ENCODE measurements at places on chromosomes 6 and 20.

DNA sequence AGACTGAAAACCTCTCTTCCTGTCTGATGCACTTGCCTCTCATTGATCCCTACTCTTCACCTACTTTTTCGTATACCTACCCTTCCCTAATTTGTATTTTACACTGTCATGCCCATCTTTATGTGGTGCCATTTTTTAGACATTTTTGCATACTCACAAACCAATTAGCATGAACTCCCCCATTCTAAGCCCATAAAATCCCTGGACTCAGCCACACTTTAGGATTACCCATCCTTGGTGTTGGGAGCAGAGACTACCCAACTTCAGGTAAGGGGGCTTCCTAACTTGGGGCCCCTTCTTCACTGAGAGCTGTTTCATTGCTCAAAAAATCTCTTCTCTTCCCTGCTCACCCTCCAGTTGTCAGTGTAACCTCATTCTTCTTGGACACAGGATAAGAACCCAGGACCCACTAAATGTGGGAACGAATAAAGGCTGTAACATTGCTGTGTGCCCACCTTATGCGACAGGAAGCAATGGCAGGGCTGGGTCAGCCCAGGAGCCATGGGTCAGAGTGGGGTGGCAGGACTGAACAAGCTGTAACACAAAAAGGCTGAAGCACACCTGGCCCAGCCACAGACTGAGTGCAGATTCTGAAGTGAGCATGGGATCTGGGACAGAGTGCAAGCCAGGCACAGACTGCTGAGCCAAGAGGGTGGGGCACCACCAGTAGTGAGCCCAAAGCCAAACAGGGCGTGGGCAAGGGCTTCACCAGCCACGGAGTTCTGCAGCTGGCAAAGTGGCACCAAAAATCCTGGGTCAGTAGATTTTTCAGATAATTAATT lies 789.1 kb upstream of the HS3ST5 start:
- DNase-seq, result no peak

DNA sequence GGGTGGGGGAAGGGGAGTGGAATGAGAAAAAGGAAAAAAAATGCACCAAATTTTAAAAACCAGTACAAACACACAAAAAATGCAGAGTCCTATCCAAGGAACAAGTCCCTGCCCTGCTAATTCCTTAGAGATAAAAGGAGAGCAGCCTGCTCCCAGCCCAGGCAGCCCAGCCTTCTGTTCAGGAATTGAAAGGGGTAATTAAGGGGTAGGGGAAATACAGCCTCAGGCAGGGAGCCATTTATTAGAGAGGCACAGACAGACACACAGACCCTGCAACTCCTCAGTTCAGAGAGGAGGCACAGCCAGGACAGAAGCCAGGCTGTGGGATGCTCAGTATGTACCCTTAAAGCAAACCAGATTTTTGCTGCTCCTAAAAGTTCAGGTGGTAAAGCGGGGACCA lies 137.2 kb downstream of the EYA2 start:
- no peak for DNase-seq

DNA sequence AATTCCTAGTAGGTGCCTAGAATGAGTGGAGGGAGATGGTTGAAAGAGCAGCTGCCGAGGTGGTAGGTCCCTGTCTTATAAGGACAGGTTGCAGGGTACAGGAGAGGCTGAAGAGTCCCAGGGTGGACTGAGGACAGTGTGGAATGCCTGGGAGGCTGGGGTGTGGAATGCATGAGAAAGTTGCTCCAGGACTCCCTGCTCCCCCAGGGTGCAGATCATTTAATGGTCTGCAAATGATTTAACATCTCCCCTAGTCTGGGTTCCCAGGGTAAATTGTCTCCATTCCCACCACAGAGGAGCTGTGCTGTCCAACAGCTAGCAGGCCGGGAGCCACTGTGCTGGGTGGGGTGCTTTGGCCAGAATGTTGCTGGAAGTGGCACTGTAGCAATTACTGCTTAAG lies 76.0 kb downstream of the CD83 start:
- no peak for DNase-seq

- no peak for DNase-seq
Observed at GRCh38 chr20:37773291-37773826, 79.5 kb downstream of the CTNNBL1 start.

DNA sequence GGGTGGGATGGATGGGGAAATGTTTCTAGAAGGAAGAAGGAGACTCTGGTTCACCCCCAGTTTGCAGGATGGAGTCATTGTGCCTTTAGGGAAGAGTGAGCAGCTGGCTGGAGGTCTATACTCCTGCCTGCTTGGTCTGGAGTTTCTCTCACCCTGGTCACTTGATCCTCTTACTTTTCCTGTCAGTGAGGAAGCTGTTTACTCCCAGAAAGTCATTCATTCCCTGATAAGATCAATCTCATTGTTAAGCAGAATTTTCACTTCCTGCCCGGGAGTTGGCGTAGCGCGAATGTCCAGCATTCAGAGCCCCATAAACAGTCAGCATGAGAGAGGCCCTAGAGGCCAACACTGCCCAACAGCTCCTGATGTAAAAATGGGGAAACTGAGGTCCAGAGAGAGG lies 70.4 kb upstream of the SIRPA start:
- DNase-seq, result no peak

GRCh38 chr6:106122306-106122918 lies 36.3 kb downstream of the PRDM1 start:
- no peak for DNase-seq

GRCh38 chr20:15857173-15857784 lies 716.0 kb downstream of the KIF16B start:
- DNase-seq, result no peak

Measured in NCI-H187 (cell line).